NCI-H345 (cell line): ENCODE measurements at places on chromosomes 11 and 22.

GRCh38 chr11:13289081-13289480, 11.5 kb downstream of the BMAL1 start:
- DNase-seq: no peak

GRCh38 chr11:107397357-107397756, 60.3 kb downstream of the CWF19L2 start:
- DNase-seq: no peak

- DNase-seq: no peak
Measured at GRCh38 chr22:49551446-49551845, 276.2 kb downstream of the BRD1 start.

DNA sequence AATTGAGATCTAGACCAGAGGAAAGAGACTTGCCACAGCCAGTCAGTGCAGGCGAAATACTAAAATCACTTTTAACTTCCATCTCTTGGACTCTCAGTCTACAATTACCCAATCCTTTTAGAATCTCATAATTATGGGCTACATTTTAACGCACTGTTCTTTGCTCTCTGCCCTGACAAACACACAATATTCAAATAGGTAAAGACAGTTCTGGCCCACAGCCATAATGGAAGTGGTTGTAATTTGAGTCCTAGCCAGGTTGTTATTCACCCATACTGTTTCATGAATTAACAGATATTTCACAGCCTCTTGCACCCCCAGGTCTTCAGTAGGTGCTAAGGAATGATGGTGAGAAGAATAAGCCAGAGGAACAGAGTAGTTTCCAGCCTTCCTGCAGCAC, 830 bp downstream of the C11orf97 start:
- DNase-seq: peak; percentile 58

DNA sequence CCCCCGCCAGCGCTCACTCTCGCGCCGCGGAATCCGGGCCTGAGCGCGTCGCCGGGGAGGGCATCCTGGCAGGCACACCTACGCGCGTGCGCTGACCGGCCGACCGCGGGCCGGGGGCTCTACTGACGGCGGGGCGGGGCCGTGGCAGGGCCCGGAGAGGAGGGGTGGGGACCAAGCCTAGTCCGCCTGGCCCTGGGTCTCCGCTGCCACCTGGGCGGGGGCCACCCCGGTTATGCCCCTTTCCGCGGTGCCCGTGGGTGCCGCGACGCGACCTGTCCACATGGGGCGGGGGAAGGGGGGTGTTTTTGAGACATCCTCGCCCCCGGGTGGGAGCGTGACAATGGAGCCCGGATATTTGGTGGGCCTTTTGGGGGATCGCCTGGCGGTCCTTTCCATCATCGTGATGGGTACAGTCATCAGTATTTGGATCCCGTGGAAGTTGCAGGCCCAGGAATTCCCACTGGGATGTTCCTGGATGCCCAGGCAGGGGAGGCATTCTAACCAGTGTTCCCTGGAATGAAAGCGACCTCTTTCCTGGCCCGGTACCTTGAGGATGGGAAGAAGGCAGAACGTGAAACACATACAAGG, 2.2 kb downstream of the NCAM1 start:
- peak; percentile 82 for DNase-seq

DNA sequence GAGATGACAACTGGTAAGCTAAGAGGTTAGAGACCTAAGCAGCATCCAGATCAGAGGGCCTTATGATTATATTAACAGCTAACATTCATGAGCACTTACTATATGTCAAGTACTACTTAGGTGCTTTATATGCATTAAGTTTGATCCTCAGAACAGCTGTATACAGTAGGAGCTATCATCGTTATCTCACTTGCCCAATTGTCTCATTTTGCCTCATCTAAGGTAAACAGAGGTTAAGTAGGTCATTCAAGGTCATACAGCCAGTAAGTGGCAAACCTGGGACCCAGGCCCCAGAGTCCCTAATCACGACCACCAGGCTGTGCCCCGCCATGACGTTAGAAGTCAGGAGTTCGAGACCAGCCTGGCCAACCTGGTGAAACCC, 4.6 kb upstream of the POLR3H start:
- DNase-seq: no peak

GRCh38 chr22:39634530-39635405, 64.2 kb downstream of the CACNA1I start:
- DNase-seq: no peak
